Activated T-cell treated with anti-CD3 and anti-CD28 coated beads for 24 hours (primary cell): ENCODE measurements at places on chromosomes 7 and 10.

- DNase-seq, result peak; percentile 5
Measured at GRCh38 chr7:157932498-157933218, 595.9 kb downstream of the DNAJB6 start.

GRCh38 chr10:31754803-31755624 is 173.6 kb downstream of the ARHGAP12 start:
- no peak for DNase-seq

DNA sequence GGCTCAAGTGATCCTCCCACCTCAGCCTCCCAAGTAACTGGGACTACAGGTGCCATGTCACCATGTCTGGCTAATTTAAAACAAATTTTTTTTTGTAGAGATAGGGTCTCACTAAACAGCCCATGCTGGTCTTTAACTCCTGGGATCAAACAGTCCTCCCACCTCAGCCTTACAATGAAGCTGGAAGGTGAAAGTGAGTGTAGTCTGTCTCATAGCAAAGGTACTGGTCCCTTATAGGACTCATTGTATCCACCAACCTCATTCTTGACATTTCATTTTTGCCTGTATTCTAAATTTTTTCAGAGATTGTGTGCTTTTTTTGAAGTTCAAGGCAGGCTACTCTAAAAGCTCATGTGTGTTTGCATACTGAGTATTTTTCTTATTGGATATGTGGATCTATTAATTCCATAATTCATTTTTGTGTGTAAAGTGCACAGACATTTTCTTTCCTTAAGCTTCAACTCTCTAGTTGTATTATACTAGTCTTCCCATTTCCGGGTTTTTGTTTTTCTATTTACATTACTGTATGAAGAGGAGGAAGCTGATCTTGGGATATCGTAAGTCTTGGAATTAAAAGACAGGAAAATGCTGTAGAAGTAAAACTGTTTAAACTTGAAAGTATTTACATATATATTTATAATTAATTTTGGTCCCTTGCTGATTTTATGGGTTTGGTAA is 13.3 kb downstream of the KMT2E start:
- DNase-seq, result no peak

DNA sequence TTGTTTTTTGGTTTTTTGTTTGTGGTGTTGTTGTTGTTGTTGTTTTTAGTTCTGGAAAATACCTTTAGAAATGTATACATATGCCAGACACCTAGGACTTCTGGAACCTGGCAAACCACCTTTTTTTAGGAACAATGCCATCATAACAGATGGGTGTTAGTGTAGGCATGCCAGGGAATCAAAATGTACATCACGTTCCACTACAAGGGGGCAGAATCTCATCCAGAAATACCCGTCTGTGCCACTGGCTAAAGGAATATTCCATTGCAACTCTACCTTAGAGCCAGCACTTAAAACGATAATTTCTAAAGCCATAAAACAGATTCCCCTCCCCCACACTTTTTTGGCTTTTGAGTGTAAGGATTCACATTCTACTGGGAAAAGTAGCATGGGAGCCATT is 239.8 kb downstream of the ETV1 start:
- DNase-seq, result no peak

DNA sequence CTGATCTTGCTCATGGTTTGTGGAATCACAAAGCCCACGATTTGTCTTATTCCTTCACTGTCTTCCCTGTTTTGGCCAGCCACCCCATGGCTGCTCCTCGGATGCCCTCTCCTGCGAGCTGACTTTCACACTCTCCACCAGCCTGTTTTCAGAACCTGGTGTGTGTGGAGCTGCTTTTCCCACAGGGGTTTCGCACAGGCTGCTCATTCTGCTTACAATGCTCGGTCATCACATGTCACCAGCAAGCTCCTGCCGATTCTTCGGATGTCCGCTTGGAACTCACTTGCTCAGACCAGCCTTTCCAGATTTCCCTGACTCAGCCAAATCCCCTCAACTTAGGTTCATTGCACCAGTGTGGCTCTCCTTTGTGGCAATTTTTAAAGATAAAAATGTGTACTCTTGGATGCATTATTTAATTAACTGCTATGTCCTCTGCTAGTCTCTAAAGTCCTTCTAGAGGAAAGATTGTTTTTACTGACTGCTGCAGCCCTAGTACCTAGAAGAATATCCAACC is 1018.6 kb upstream of the LRRTM3 start:
- no peak for DNase-seq

DNA sequence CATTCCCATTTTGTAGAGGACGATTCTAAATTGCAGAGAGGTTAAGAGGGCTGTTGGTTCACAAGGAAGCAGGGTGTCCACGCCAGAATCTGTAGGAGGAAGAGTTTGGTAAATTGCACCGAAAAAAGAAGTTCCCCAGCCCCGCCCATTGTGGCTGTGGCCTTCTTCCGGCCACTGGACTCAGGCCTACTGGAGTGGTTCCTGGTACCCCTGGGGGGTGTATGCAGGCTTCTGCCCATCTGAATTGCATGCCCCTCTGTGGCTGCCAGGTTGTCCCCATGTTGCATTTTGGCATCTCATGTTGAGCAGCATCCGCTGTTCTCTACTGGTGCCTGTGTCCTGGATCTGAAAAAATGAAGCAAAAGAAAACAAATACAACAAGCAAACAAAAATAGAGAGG is 234.2 kb downstream of the WDR11 start:
- DNase-seq, result no peak

DNA sequence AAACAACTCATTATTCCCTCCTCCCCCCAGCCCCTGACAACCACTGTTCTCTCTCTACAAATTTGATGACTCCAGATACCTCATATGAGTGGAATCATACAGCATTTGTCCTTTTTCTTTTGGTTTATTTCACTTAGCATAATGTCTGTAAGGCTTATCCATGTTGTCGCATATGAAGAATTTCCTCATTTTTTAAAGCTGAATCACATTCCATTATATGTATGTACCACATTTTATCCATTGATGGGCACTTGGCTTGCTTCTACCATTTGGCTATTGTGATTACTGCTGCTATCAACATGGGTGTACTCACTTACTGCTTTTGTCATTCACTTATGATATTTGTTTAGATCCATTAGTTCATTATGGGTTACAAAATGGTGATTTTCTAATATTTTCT is 112.8 kb downstream of the BUB3 start:
- no peak for DNase-seq

DNA sequence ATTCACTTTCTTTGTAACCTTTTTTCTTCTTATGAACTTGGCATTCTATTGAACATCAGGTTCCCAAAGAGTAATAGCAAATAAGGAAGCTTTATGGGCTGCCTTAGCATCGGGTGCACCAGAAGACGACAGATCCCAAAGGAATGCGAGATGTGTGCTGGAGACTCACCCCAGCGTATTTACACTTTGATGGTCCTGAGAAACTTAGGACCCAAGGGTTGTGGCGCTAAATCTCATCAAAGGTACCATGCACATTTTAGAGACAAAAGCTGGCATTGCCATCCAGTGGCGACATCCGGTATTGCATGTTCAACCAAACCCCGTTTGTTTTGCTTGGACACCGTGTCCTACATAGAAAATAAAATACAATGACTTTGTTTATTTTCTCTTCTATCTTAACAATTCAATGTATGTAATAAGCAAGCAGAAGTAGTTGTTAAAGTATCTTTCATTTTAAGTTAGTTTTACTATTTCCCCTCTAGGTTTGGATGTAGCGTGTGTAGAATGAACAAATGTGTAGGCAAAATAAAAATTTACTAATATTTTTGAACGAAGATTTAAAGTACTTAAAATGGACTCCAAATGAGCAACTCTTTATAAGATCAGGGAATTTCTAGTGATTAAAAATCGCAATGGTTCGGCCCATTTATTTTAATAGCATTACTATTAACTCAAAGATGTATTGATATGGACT is 1154.8 kb downstream of the GATA3 start:
- DNase-seq, result peak; percentile 76

GRCh38 chr10:118840776-118841468 is 86.2 kb upstream of the CACUL1 start:
- DNase-seq, result no peak

- no peak for DNase-seq
Measured at GRCh38 chr10:10845826-10846503, 171.7 kb upstream of the CELF2 start.

- DNase-seq, result no peak
Measured at GRCh38 chr7:48083114-48083830, 5.8 kb upstream of the UPP1 start.

DNA sequence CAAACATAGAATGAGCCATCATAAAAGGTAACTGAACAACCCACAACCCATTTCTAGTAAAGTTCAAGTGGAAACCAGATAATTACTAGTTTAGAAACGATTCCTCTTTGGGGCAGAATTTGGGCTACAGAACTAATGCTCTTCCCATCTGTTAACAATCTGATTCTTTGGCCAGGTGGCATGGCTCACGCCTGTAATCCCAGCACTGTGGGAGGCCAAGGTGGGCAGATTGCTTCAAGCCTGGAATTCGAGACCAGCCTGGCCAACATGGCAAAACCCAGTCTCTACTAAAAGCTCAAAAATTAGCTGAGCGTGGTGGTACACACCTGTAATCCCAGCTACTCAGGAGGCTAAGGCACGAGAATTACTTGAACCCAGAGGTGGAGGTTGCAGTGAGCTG is 18.5 kb downstream of the CYP51A1 start:
- DNase-seq, result no peak

DNA sequence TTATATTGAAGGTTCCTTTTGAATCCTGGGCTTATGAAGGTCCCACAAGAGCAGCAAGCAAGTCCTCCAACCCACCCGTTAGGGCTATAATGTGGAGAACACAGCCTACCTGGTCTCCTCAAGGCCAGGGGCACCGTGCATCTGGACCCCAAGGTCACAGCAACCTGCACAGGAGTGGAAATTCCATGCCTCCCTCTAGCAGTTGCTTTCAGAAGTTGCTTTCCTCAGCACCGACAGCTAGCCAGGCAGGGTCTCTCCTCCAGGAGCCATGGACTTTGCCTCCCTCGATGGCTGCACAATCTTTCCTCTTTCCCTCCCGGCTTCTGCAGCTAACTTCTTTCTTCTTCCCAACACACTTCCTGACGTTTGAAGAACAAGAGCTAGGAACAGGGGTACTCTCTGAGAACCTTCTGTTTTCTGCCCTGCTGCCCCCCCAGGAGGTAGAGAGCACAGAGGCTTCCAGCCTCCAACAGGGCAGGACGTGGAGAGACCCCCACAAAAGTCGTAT is 149.8 kb downstream of the PTPN20 start:
- no peak for DNase-seq

DNA sequence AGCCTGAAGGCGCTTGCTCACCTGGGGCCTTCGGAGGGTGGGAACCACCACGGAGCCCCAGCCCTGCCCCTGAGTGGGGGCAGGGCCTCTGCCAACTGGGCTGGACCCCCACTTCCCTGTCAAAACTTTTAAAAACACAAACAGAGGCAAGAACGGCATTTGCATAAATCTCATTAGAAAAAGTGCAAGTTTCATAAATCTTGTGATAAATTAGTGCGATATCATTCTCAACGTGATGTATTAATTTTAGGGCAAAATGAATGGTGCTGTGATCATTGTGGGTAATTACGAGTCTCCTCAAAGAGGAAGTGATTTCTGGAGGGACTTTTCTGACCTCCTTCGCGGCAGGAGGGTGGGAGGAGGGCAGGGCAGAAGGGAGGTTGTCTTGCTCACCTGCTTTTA is 98.3 kb downstream of the CDH23 start:
- no peak for DNase-seq

DNA sequence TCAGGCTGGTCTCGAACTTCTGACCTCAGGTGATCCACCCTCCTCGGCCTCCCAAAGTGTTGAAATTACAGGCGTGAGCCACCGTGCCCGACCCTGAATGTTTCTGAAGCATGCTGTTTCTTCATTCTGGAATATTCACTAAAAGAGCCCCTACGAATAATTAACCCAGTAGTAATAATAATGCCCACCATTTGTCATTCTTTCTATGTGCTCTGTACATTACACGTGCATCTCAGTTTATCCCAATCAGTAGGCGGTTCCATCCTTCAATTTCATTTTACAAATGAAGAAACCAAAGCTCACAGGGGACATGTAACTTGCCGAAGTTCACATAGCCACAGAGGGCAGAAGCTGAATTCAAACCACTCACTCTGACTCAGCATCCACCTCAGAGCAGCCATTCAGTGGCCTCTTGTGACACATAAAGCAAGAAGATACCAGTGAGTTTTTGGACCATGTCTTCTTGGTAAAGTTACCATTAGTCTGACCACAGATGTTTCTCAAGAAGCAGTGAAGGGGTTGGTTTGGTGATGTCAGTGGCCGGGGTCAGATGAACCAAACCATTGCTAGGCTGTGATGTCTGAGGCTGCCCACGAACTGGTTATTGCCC is 71.9 kb upstream of the DUSP5 start:
- peak; percentile 44 for DNase-seq

DNA sequence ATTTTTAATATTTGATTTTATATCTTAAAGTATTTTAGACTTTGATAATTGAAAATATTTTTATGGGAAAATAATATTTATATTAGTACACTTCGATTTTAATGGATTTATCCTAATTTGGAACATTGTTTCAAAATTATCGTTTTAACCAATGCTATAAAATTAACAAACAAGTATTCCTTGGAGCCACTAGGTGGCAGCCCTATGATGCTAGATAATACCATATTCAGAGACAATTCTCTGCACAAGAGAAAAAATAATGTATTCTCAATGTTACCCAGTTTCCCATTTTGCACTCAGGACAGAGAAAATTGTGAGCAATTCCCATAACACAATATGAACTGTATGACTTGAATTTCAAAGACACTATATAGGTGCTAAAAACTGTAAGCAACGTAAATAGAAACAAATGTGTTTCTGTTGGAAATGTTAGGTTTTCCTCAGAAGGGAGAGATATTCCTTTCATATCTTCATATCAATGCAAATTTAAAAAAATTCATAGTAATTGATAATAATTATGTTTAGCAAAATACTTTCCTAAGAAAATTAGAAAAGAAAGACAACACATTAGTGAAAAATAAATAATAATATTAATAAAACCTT is 237.8 kb downstream of the SEMA3E start:
- DNase-seq, result no peak

- no peak for DNase-seq
Measured at GRCh38 chr7:20393616-20394015, 62.9 kb downstream of the ITGB8 start.

GRCh38 chr7:130146693-130147405 is 58.4 kb downstream of the TMEM209 start:
- DNase-seq, result no peak

- no peak for DNase-seq
Measured at GRCh38 chr10:73060738-73061635, 35.7 kb downstream of the P4HA1 start.

- DNase-seq, result peak; percentile 64
Measured at GRCh38 chr7:50418086-50418515, 32.0 kb downstream of the FIGNL1 start.

- no peak for DNase-seq
Measured at GRCh38 chr7:88347090-88347489, 40.4 kb upstream of the STEAP4 start.

DNA sequence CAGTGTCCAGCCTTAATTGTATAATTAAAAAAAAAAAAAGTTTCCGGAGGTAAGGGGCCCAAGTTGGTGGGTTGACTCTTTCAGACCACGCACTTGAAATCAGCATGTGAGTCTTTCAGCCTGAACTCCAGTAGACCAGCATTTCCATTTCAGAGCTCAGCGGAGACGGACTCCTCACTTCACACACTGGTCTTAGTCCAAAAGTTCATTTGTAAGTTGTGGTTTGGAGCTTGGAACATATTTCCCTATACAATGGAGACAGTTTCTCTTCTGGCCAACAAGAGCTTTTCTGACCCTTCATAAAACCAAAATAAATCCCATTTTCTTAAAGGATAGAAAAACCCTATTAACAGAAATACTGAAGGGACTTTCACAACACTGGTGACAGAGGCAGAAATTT is 41.0 kb downstream of the ATXN7L1 start:
- no peak for DNase-seq
